Calu3 (cell line): ENCODE measurements at places on chromosomes 12 and 14. TPM values are rescaled to one million over a fixed set of nuclear protein-coding genes. Genes with fewer than 3 reads are reported as not detected.

IRAK4 gene
- total RNA-seq, result 8.4 and 11.4 TPM in 2 replicates

KCNC2 gene
- total RNA-seq, result not detected in 2 replicates

NTF3 gene
- not detected in 2 replicates for total RNA-seq

OTOGL gene
- total RNA-seq, result 0.05 and 0.09 TPM in 2 replicates

SMCO2 gene
- total RNA-seq, result 1.6 and 2.5 TPM in 2 replicates

TAS2R30 gene
- total RNA-seq, result 2.8 and 3.5 TPM in 2 replicates

KERA gene
- not detected in 2 replicates for total RNA-seq

IL31 gene
- total RNA-seq, result not detected in 2 replicates

PTGDR gene
- total RNA-seq, result not detected in 2 replicates

SERPINA12 gene
- not detected in 2 replicates for total RNA-seq

ACSM4 gene
- not detected in 2 replicates for total RNA-seq

SCN8A gene
- total RNA-seq, result 5.4 and 7.2 TPM in 2 replicates

DNA sequence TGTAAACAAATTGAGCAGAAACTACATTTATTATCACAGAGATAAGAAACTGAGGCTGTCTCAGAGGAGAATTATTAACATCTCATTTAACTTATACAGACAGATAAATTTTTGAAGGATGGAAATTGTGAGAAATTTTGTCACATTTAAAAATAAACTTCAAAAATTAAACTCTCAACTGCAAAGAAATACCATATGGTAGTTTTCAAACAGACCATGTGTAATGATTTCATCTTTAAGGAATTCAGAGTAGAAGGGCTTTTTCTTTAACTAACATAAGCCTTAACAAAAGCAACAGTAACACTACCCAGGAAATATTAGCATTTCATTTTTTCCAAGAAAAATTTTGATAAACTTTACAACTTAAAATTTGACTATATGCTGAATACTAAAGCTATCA, 26.6 kb downstream of the NUP37 start:
- DNase-seq, result no peak
- no peaks in the 10 kb centered on the region for H3K4me1 ChIP-seq
- H3K4me3 ChIP-seq, result no peak overlapping the region
- no peak overlapping the region for H3K27ac ChIP-seq
- H3K27me3 ChIP-seq, result no peaks in the 10 kb centered on the region

DNA sequence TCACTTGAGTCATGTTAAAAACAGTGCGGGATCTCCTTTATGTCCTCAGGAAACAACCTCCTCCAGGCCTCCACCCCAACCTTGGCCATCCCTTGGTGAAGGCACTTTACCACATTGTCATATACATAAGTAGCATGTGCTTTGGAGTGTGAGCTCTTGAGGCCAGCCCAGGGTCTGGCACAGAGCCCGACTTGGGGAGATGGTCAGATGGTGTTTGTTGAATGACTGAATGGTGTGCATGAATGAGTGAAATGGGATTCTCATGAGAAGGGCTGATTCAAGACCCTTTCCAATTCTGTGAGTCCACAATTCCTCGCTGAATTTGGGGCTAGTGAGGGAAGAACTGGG, 52.9 kb upstream of the DLK1 start:
- H3K36me3 ChIP-seq, result no peaks in the 10 kb centered on the region
- H3K27ac ChIP-seq, result no peak overlapping the region
- H3K4me3 ChIP-seq, result no peak overlapping the region
- no peak for DNase-seq
- H3K27me3 ChIP-seq, result peaks cover 56% of the 10 kb centered on the region

GRCh38 chr12:53942467-53942997, 3.9 kb downstream of the HOXC13 start:
- no peak for DNase-seq
- no peak overlapping the region for H3K27ac ChIP-seq

DNA sequence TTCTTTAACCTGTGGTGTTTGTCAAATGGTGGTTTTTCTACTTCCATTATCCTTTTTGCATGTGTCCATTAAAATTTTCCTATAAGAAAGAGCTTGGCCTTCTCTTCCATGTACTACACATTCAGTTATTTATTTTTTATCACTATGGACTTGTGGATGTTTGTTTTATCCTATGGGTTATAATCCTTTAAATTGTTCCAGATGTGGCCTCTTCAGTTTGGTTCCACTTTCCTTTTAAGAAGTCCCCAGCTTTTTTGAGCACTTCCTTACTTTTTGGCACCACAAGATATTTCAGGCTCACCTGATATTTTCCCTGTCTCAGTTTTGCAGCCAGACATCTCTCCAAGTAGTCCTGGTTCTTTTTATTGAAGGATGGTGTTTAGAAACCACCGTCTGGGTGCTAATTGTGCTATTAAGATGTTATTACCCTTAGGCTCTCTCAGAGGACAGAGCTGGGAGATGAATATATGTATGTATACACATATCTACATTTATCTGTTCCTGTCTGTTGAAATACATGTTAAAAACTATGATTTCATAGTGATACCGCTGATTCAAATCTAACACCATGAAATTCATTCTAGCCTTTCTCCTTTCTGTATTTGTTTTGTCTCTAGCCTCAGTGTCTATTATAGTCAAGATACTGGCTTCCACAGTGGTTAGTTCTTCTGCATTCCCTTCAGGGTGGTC, 408.5 kb upstream of the RGS6 start:
- no peak for DNase-seq
- no peaks in the 10 kb centered on the region for H3K27me3 ChIP-seq
- H3K36me3 ChIP-seq, result no peaks in the 10 kb centered on the region
- H3K4me3 ChIP-seq, result no peak overlapping the region
- H3K4me1 ChIP-seq, result peaks cover 16% of the 10 kb centered on the region

GRCh38 chr12:40312982-40313576, 88.3 kb downstream of the LRRK2 start:
- H3K27me3 ChIP-seq, result no peaks in the 10 kb centered on the region
- no peaks in the 10 kb centered on the region for H3K4me1 ChIP-seq
- no peaks in the 10 kb centered on the region for H3K36me3 ChIP-seq
- no peak overlapping the region for H3K27ac ChIP-seq
- H3K4me3 ChIP-seq, result no peak overlapping the region
- DNase-seq, result peak; percentile 1

DNA sequence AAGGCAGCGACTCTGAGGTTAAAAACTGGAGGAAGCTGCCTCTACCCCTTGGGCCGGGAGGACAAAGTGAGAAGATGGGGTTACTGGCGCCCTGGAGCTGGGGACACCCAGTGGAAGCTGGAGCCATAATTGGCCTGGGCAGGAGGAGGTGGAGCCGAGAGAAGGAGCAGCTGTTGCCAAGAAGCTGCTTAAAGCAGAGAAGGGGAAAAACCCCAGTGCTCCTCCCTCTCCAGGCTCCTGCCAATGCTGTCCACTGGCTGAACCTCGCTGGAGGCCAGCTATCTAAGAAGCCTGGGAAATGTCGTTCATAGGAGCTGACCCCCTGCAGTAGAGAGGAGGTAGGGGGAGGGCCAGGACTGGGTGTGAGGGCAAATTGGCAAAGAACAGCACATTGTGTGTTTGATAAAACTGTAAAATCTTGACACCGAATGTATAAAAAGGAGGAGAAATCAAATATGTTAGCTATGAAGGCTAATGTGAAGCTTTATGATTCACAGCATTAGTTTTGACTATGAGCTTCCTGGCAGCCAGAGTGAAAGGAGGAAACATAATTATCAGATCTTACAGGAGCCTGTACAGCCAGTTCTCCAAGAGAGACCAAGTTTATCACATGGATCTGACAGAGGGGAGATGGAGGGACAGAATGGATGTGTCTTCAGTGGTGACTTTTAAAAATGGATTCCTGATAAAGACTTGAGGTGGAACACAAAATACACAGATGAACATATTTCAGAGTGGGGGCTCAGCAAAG, 9.5 kb downstream of the HHIPL1 start:
- DNase-seq, result peak; percentile 52
- H3K4me3 ChIP-seq, result no peak overlapping the region
- peaks cover 9% of the 10 kb centered on the region for H3K4me1 ChIP-seq

DNA sequence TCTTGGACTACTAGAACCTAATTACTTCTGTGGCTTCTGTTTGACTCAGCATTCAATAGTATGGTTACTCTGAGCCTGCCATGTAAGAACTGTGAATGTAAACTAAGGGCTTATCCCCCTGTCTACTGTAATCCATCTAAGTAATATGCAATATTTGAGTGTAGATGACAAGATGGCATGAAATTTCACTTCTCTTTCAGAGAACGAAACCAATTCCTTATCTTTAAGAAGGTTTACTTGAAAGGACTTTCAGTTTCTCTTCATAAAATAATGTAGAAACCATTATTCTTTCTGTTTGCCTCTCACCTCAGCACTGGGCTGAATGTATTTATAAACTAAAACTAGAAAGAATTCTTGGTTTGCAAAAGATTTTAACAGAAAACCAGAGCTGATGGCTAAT, 60.4 kb upstream of the ARID2 start:
- no peak overlapping the region for H3K27ac ChIP-seq
- no peaks in the 10 kb centered on the region for H3K36me3 ChIP-seq
- no peak overlapping the region for H3K4me3 ChIP-seq

DNA sequence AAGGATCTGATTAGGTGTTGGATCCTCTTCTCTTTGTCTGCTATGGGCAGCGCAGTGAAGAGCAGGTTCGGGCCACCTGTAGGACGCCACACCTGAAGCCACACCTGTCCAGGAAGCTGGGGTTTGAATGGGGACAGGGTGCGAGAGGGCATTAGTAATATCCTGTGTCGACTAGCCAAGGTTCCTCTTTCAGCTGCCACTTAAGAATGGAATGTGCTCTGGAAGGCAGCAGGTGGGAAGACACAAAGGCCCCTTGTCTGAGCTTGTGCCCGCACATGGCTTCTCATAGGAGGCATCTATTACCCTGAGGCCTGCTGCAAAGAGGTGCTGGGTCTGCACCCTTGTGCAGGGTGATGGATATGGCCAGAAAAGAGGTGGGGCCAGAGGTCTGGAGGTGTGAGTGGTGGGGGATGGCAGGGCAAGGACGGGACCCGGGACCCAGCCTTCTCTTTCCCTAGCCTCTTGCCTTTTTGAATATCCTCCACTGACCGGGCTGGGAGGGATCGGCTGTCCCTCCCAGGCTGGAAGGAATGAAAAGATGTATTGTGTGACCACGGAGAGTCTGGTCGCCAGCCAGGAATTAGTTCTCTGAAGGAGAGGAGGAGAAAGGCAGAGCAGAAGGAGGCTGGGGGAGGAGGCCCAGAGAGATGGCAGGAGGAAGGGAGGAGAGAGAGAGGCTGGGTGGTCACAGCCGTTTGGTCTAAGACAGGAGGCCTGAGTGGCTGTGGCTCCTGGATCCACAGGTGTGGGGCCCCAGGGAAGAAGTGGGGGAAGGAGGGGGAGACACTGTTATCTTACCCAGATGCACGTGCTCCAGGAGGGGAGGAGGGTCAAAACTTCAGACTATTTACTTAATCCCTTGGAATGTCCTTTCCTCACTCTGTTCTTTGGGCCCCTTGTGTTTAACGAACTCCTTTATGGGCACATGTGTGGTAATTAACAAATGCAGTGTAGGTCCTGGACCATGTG, 101.5 kb downstream of the SMOC1 start:
- peak overlapping the region; percentile 44 for H3K4me3 ChIP-seq
- peaks cover 70% of the 10 kb centered on the region for H3K4me1 ChIP-seq
- peaks cover 16% of the 10 kb centered on the region for H3K36me3 ChIP-seq
- H3K27me3 ChIP-seq, result no peaks in the 10 kb centered on the region
- DNase-seq, result peak; percentile 82

GRCh38 chr12:111102102-111102739, 181.8 kb upstream of the MYL2 start:
- DNase-seq, result no peak
- no peaks in the 10 kb centered on the region for H3K4me1 ChIP-seq
- H3K36me3 ChIP-seq, result no peaks in the 10 kb centered on the region
- no peak overlapping the region for H3K27ac ChIP-seq
- H3K4me3 ChIP-seq, result no peak overlapping the region

DNA sequence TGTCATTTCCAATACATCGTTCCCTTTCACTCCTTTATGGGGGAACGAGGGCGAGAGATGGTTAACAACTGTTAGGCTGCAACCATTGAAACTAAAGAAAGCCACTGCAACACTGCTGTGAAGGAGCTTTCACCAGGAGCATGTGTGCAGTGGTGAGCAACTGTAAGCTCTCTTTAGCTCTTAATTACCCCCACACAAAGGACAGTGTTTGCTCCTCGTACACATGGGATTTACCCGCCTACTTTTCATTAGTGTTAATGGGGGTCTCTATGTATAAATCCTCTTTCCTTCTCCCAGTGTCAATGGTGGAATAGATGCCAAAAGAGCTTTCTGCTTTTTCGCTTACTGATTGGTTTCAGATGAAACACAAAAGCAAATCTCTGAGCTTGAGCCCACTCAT, 343.1 kb downstream of the FLRT2 start:
- H3K27ac ChIP-seq, result no peak overlapping the region
- H3K4me3 ChIP-seq, result no peak overlapping the region
- no peaks in the 10 kb centered on the region for H3K36me3 ChIP-seq
- H3K4me1 ChIP-seq, result no peaks in the 10 kb centered on the region

GRCh38 chr14:96261772-96262655, 6.0 kb downstream of the BDKRB1 start:
- H3K4me3 ChIP-seq, result no peak overlapping the region
- peaks cover 28% of the 10 kb centered on the region for H3K27me3 ChIP-seq
- H3K36me3 ChIP-seq, result no peaks in the 10 kb centered on the region
- peaks cover 19% of the 10 kb centered on the region for H3K4me1 ChIP-seq
- H3K27ac ChIP-seq, result no peak overlapping the region

GRCh38 chr14:80464531-80465149, 253.3 kb upstream of the DIO2 start:
- no peaks in the 10 kb centered on the region for H3K4me1 ChIP-seq
- no peak overlapping the region for H3K4me3 ChIP-seq
- DNase-seq, result no peak
- no peaks in the 10 kb centered on the region for H3K36me3 ChIP-seq
- no peak overlapping the region for H3K27ac ChIP-seq
- H3K27me3 ChIP-seq, result no peaks in the 10 kb centered on the region

- no peak for DNase-seq
- peaks cover 17% of the 10 kb centered on the region for H3K36me3 ChIP-seq
- H3K27me3 ChIP-seq, result no peaks in the 10 kb centered on the region
- H3K27ac ChIP-seq, result no peak overlapping the region
- peaks cover 77% of the 10 kb centered on the region for H3K4me1 ChIP-seq
These were observed 37.4 kb downstream of the SUSD6 start for GRCh38 chr14:69648480-69649451.

- H3K4me1 ChIP-seq, result no peaks in the 10 kb centered on the region
- no peak overlapping the region for H3K27ac ChIP-seq
- H3K4me3 ChIP-seq, result no peak overlapping the region
- H3K27me3 ChIP-seq, result no peaks in the 10 kb centered on the region
- H3K36me3 ChIP-seq, result no peaks in the 10 kb centered on the region
These were observed 1374.6 kb downstream of the FSCB start for GRCh38 chr14:43132441-43132840.

DNA sequence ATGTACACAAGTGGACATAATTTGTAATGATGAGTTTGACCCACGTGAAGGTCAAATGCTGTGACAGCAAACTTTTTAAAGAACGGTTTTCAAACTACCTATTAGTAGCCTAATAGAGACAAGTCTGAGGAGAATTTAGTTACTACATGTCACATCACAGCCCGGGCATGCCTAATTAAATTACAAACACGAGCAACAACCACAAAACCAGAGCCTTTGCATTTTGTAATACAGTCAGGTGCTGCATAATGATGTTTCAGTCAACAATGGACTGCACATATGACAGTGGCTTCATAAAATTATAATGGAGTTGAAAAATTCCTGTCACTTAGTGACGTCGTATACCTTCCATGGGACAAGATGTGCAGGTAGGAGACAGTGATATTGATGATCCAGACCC, 274.5 kb downstream of the DACT1 start:
- no peak for DNase-seq
- no peak overlapping the region for H3K27ac ChIP-seq
- H3K36me3 ChIP-seq, result no peaks in the 10 kb centered on the region
- H3K27me3 ChIP-seq, result no peaks in the 10 kb centered on the region
- H3K4me1 ChIP-seq, result no peaks in the 10 kb centered on the region
- no peak overlapping the region for H3K4me3 ChIP-seq
